ENCODE measurements at places on chromosomes 1 and 21. TPM values are rescaled to one million over a fixed set of nuclear protein-coding genes. Genes with fewer than 3 reads are reported as not detected.
A peak's percentile ranks its signal among the peaks of the same experiment; 100 is the strongest.

- DNase-seq = no peak
Measured at GRCh38 chr1:188665477-188665876, 1812.2 kb downstream of the BRINP3 start.

- DNase-seq = no peak
Measured at GRCh38 chr1:60213253-60213652, 139.7 kb upstream of the C1orf87 start.

DNA sequence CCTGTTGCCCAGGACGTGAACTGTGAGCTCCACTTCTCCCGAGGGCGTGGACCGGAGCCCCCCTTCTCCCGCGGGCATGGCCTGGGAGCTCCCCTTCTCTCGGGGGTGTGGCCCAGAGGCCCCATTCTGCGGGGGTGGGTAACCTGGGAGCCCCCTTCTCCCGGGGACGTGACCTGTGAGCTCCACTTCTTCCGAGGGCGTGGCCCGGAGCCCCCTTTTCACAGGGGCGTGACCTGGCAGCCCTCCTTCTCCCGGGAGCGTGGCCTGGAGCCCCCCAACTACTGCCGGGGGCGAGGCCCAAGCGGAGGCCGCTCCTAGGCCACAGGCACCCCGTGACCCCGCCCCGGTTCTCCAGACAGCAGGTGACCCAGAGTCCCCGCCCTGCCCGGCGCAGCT lies 320 bp downstream of the C1orf174 start:
- no peak for DNase-seq

GRCh38 chr1:10691740-10692125 lies 104.7 kb downstream of the CASZ1 start:
- DNase-seq = no peak

GRCh38 chr1:10065344-10065685 lies 32.6 kb downstream of the UBE4B start:
- no peak for DNase-seq

DNA sequence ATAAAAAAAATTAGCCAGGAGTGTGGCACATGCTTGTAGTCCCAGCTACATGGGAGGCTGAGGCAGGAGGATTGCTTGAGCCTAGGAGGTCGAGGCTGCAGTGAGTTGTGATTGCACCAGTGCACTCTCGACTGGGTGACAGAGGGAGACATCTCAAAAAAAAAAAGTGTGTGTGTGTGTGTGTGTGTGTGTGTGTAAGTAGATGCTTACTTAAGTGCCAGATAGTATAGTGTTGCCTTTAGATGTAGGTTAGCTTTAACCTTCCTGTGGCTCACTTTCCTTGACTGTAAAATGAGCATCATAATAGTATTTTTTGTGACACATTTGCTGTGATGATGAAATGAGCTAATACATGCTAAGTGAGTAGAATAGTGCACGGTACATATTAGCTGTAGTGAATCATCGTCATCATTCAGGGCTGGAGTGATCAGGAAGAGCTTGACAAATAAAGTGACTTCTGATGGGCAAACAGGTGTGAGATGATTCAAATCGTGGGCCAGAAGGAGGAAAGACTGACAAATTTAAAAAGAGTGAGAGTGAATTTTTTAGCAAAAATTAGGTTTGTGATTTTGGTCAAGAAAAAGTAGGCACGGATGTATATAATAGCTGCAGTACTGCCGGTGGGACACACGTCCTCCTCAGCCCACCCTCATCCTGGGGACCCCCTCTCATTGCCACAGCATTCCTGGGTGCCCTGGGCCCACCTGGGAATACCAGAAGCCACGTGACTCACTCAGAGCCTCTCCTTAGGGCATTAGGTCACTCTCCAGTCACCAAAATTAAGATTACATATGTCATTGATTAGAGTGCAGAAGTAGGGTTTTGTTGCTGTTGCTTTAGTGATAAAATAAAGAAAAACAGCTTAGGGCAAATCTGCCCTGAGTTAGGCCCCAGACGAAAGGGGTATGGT lies 33.9 kb downstream of the EIF2D start:
- DNase-seq = no peak

DNA sequence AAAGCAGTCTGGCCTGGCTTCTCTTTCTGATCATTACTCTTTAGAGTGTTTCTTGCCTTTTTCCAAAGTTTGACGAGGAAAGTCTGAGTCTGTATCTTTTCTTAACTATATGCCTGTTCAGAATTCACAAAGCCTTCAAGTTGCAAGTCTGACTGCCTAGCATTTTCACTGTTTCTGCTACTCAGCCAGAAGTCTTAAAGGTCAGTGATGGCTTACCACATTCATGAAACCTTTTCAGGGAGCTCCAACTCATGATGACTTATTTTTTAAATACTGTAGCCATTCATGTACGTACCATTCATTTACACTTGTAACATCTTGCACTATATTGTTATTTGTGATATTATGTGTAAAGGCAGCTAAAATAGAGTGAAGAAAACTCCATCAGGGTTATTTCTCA lies 58.2 kb downstream of the TNFSF4 start:
- DNase-seq = no peak

GRCh38 chr1:56033321-56034037 lies 545.9 kb downstream of the PLPP3 start:
- DNase-seq = no peak

GRCh38 chr1:1332774-1333480 lies 1.8 kb downstream of the TAS1R3 start:
- DNase-seq = no peak

- DNase-seq = no peak
Measured at GRCh38 chr1:42950116-42950481, 8.6 kb downstream of the SLC2A1 start.

- DNase-seq = no peak
Measured at GRCh38 chr1:209650454-209650853, 1.8 kb downstream of the LAMB3 start.

- no peak for DNase-seq
Measured at GRCh38 chr1:8302081-8302956, 15.6 kb upstream of the SLC45A1 start.

DNA sequence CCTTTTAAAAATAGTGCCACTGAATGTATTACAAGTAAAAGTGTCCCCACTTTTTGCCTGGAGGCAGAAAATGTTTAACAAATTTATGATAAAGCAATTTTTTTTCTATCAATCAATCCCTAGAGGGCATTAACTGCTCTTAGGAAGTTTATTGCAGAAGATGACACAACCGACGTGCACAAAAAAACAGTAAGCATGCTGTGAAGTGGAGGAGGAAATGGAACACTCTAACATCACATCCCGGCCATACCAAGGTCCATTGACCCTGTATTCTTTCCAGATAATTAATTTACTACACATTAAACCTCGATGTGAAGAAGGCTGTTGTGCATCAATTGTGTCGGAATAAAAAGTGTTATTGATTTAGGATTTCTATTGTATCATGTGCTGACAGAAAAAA lies 264.9 kb upstream of the NR5A2 start:
- DNase-seq = no peak

DNA sequence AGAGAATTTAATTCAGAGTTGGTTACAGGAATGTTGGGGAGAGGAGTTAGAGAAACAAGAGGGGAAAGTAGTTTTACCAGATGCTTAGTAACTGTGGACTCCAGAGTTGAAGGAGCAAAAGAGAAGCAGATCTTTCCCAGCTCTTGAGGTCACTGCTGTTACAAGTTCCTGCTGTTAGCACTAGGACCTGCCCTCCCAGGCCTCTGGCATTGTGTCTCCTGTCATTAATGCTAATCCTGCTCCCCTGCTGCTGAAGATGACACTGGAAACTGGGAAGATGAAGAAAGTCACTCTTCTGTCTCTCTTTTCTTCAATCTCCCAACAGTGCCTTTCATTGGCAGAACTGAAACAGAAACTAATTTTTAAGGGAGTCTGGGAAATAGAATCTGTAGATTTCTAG lies 845.6 kb downstream of the ADGRL2 start:
- no peak for DNase-seq

DNA sequence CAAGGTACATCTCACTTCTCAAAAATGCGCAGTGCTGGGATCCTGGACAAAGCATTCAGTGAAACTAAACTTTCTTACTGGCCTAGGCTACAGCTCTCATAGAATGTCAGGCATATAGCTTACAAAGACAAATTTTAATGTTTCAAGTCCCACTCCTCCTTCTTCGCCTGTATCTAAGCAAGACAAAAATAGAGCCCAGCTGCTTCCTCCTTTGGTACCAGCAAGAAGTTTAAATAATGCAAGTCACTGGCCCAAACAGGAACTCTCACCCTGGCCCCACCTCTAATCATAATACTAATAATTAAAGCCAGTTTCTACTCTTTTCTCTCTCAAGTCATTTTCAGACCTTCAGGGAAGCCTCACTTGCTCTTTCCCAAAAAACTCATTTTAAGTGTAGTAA lies 1267.9 kb downstream of the MRPL39 start:
- no peak for DNase-seq

DNA sequence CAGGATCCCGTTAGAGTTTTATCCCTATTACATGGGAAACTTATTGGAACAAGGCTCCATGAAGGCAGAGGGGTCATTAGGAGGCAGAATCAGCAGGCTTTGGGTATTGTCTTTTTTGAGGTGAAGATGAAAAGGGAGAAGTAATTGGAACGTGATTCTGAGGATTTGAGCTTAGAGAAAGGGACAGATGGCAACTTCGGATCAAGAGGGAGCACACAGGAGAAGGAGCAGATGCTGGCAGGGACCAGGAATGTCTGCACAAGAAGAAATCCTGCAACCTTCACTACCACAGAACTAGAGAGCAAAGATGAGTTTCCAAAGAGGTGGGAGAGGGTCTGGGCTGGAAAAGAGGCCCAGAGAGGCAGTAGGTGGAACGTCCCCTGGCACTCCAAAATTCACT lies 202.8 kb downstream of the RRAGC start:
- DNase-seq = no peak

GRCh38 chr1:166136699-166137401 lies 30.0 kb downstream of the FAM78B start:
- DNase-seq = no peak

DNA sequence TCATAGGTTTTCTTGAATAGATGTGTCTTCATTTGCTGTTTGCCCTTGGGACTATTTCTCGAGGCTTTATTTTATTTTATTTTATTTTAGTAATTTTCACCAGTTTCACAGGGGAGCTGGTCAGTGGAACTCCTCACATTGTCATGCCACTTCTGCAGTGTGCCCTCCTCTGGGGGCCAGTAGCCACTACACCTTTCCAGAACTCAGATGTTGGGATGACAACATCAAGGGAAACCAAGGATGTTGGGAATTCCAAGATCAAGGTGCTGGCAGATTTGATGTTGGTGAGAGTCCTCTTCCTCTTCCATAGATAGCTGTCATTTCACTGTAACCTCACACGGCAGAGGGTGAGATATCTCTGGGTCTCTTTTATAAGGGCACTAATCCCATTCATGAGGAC lies 35.5 kb downstream of the SLC26A9 start:
- no peak for DNase-seq

DNA sequence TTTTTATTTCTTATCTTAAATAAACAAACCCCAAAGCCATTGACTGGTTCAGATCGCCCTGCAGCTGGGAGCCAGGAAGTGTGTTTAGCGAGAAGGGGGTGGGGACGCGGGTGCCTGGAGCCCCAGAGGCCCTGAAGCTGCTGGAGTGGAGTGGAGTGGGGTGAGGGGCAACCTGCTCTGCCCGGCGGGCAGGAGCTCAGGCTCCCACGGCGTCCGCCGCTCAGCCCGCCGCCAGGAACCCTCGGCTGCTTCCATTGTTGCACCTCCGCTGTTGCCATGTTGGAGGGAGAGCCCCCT lies 673 bp downstream of the PIK3C2B start:
- DNase-seq = peak; percentile 60

- no peak for DNase-seq
Measured at GRCh38 chr1:25020173-25020845, 90.2 kb upstream of the RUNX3 start.

- no peak for DNase-seq
Measured at GRCh38 chr1:106217765-106218164, 838.7 kb upstream of the PRMT6 start.

DNA sequence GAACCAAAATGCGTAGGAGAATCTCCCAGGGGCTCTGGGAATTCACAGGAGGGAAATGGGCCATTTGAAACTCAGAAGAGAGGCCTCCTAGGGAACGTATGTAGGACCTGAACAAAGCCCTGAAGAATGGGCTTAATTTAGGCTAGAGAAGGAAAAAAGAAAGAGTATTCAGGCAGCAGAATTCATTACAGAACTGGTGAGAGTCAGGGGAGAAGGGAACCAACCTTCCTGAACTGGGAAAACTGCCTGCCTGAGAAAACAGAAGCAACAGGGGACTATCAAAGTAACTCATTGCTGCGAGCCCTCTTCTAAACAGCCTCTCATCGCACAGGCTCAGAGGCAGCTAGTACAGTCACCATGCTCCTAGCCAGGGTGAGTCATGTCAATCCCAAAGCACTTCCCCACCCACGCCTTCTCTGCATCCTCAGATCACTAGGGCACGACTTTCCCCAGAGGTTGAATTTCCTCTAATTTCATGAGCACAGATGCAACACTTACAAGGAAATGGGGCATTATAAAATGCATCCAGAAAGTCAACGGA lies 98.1 kb downstream of the ADSS2 start:
- no peak for DNase-seq

GRCh38 chr21:15444118-15444960 lies 285.4 kb upstream of the USP25 start:
- DNase-seq = no peak

DNA sequence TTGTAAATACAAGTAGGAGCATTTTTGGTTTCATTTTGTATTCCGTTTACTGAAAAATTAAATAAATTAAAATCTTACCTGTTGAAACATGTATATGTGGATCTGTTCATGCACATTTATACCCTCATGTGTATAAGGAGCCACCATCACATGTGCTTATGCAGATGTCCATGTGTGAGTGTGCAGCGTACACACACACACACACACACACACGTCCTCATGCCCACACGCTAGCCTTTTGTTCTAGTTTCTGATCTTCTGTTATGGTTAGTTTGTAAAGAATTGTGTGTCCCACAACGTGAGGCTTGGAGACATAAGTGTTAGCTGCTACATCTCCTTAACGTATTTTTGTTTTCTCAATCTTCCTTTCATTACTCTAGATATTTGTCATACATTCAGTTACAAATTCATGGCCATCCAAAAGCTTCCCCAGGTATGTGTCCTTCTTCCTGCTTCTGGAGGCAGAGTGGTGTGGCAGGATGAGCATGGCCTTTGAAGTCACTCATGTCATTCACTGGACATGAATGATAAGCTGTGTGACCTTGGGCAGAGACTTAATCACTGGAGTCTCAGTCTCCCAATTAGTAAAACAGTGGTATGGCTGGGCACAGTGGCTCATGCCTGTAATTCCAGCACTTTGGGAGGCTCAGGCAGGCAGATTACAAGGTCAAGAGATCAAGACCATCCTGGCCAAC lies 54.6 kb downstream of the TENT5C start:
- no peak for DNase-seq

GRCh38 chr1:72227667-72228066 lies 54.7 kb downstream of the NEGR1 start:
- DNase-seq = no peak

- no peak for DNase-seq
Measured at GRCh38 chr1:19413999-19414398, 71.3 kb downstream of the CAPZB start.

The PADI3 gene
- total RNA-seq = not detected

The SLC25A34 gene
- 7.3 TPM for total RNA-seq

The SLAMF7 gene
- total RNA-seq = 1.1 TPM

The SPOCD1 gene
- 0.19 TPM for total RNA-seq

The FAM163A gene
- not detected for total RNA-seq

The ASAP3 gene
- 25.9 TPM for total RNA-seq

The ZNF683 gene
- not detected for total RNA-seq

The ABL2 gene
- total RNA-seq = 4.9 TPM

The RPTN gene
- total RNA-seq = not detected

The CASQ1 gene
- not detected for total RNA-seq

The HLX gene
- 3.0 TPM for total RNA-seq

The CSDE1 gene
- 178 TPM for total RNA-seq
